ENCODE measurements at places on chromosomes 11 and 22.

DNA sequence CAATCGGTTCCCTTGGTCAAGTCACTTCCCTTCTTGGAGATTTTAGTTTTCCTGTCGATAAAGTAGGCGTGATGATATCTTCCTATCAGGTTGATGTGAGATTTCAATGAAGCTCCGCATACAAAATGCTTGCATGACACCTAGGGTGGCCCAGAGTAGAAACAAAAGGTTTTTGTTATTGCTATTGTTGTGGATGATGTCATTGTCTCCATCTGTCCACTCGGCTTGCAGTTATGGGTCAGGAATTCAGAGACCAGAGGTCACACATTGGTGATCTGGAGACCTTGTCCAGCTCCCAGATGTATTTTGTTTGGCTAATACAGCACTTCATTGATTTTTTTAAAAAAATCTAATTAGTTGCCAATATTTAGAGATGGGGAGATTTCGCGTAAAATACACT lies 382.1 kb downstream of the MN1 start:
- no peak for DNase-seq

DNA sequence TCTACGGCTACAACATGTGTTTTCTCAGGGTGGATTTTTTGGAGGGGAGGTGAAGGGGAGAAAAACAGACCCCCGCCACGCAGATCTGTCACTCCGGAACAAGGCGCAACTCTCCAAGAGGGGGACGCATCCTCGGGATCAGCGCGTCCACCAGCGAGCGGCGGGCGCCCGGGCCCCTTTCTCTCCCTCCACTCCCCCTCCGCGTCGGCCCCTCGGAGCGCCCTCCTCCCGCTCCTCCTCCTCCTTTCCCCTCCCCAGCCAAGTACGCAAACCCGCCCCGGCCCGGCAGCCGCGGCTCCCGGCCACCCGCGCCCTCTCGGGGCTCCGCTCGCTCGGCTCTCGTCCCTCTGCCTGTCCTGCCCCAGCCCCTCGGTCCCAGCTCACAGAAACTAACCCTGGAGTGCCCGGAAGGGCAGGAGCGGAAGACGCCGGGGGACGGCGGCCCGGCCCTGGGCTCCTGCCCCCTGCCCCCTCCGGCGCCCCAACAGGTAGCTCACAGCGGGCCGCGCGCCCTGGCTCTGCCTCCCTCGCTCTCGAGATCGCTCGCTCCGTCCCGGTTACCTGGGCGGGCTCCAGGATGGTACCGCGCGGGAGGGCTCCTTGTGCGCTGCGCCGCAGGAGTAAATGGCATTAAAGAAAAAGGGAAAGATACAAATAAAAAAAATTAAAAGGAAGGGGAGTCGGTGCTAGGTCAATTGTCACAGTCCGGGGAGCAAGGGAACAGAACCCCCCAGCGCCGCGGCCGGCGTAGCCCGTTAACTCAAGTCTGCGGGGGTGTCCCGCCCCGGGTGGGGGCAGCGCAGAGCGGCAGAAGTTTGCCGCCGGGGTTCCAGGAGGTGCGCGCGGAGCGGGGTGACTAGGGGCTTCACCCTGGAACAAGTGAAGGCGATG lies 131.4 kb upstream of the C11orf58 start:
- DNase-seq: peak; percentile 48

GRCh38 chr11:74504100-74504691 lies 10.7 kb upstream of the LIPT2 start:
- no peak for DNase-seq

DNA sequence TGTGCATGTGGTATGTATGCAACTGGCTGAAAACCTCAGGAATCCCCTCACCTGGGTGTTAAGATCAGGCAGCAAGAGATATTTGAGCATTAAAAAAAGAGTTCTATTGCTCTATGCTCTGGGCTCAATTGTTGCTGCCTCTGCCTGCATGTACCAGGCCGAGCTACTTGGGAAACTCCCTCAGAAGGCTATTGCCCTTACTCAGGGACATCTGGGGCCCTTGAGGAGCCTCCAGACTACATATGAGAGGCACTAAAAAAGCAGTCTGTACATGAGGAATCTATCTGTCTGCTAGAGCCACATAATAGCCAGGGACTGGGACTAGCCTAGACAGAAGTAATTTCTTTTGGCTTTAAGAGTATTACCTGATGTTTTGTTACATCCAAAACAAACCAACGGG lies 120.1 kb downstream of the SWAP70 start:
- DNase-seq: no peak

DNA sequence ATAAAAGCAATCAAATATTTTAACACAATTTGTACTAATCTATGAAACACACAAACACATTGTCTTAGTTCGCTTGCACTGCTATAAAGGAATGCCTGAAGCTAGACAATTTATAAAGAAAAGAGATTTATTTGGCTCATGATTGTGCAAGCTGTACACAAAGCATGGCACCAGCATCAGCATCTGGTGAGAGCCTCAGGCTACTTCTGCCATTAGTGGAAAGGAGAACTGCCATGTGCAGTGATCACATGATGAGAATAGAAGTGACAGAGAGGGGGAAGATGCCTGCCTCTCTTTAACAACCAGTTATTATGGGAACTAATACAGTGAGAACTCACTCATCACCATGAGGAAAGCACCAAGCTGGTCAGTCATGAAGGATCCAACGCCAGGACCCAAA lies 105.1 kb downstream of the GUCY1A2 start:
- no peak for DNase-seq

GRCh38 chr11:117834838-117835443 lies 10.4 kb upstream of the FXYD2 start:
- no peak for DNase-seq

DNA sequence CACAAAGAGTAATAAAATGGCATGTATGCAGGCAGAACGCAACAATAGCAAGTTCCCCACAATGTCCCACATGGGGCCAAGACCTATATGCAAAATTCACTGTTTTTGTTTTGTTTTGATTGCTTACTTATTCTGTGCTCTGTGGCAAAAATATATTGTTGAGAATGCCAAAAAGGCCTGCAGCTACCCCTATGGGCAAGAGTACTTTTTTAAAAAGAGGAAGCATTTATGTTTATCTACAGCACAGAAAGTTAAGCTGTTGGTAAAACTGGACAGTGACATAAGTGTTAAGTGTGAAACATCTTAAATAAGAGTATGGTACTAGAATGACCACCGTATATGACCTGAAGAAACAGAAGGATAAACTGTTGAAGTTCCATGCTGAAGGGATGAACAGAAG lies 301.9 kb upstream of the ZC3H12C start:
- no peak for DNase-seq

GRCh38 chr11:134572741-134573675 lies 161.0 kb upstream of the B3GAT1 start:
- DNase-seq: no peak

GRCh38 chr11:8258784-8259183 lies 4.9 kb downstream of the LMO1 start:
- no peak for DNase-seq

DNA sequence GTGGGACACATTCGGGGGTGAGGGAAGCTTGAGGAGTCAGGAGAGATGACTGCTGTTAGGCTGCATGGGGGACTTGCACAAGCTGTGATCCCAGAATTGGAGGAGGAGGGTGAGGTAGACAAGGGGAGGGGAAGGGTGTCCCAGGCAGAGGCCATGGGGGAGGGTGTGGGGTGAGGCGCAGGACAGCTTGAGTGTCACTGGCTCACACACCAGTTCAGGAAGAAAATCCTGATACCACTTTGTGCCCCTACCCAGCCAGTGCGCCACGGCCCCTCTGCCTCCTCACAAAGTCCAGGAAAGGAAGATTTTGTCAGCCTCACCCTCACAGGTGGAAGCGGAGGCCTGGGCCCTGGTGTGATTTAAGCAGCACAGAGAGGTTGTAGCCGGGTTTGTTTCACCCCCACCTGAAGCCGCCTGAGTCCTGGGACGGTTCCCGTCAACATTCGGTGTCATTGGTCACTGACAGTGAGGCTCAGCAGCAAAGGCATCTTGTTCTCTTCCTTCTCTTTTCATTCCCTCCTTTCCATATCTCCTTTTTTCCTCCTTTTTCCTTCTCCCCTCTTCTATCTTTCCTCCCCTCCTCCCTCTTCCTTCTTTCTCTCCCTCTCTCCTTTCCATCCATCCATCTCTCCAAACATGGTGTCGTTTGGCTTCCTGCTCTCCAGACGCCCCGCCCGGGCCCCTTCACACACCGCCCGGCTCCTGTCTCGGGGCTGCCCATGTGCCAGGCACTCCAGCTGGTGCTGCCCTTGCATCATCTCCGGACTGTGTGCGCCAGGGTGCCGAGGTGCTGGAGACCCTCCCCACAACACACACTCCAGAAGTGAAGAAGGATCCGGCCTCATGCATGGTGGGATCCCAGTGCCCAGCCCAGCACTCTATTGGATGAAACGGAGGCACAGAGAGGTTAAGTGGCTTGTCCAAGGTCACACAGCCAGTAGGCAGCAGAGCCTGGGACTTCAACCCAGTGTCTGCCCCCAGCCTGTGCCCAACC lies 89.3 kb downstream of the MPPED1 start:
- no peak for DNase-seq

GRCh38 chr11:75809111-75809510 lies 5.9 kb upstream of the UVRAG start:
- no peak for DNase-seq
